ENCODE measurements at places on chromosomes 12 and 14.
A peak's percentile ranks its signal among the peaks of the same experiment; 100 is the strongest.

- DNase-seq: no peak
Observed at GRCh38 chr14:72539661-72540315, 354.1 kb downstream of the DPF3 start.

- no peak for DNase-seq
Observed at GRCh38 chr14:104366931-104367865, 212.4 kb upstream of the C14orf180 start.

DNA sequence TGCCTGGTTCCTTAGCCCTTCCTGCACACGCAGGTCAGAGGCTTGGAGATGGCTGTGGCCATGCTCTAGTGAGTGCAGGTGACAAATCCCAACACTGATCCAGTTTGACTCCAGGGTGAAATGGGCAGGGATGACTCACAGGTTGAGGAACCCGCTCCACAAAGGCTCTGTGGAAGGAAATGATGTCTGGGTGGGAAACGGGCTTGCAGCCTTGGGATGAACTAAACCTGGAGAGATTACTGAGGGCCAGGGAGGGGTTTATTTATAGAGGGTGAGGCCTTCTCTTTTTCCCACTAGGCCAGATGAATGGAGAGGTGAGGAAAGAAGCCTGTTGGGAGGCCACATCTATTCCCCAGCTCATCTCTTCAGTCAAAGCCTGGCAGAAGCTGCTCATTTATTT lies 29.3 kb upstream of the EMP1 start:
- no peak for DNase-seq

DNA sequence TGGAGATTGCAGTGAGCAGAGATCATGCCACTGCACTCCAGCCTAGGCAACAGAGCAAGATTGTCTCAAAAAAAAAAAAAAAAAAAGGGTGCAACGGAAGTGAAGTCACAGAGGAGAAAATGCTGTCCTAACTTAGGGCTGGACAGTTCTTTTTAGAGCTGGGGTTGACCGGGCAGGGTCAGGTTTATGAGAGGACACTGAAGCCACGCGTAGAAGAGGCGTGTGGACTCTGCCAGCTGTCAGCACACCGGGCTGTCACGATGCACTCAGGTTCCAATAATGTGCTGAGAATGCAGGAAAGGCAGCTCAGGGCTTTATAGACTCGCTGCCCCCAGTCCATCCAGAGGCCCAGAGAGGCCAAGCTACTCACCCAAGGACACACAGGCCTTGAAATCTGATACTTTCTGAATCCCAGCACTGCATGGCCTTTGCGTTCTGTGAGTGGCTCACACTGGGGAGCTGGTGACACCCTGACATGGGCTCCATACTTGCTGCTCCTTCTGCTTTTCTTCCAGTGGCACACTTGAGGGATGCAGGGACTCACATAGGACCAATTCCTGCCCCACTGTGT lies 28.9 kb upstream of the SPPL3 start:
- DNase-seq: no peak

- DNase-seq: peak; percentile 39
Observed at GRCh38 chr12:67697967-67698366, 49.4 kb downstream of the DYRK2 start.

DNA sequence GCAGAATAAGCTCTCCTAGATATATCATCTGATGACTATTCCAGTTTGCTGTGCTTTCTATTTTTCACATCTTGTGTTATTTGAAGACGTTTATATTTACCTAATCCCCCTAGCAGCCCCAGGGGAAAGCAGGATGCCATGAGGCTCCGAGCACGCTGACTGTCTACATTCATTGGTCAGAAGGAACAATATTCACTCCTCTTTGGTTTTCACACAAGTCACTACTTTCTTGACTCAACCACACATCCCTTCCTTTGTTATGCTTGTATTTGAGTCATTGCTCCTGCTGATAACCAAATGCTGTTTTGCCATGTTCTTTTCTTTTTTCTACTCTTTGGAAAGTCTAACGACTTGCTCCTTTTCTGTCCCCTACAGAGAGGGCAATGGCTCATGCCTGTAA lies 86.5 kb upstream of the SLC38A2 start:
- DNase-seq: peak; percentile 39

DNA sequence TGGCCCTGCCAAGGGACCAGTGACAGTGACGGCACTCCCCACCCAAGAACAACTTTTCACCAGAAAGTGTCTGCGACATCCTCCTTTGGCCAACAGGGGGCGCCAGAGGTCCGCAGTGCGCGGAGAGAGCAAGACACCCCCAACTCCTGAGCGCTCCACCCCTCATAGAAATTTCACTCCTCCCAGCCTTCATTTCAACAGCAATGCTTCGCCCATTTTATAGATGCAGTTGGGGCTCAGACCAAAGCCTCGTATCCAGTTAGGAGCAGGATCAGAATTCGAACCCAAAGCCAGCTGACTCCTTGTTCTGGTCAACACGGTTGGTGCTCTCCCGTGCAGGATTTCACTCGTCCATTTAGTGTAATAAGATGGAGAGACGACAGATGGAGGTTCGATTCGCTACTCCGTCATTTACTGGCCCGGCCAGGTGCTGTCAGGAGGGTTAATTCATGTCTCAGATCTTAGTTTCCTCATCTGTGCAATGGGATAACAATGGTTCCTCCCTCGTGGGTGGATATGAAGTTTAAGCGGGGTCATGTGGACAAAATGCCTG lies 2.4 kb upstream of the POP5 start:
- peak; percentile 86 for DNase-seq

- no peak for DNase-seq
Observed at GRCh38 chr12:91357381-91357780, 174.8 kb upstream of the DCN start.

GRCh38 chr14:59086241-59086882 lies 102.1 kb upstream of the DAAM1 start:
- DNase-seq: no peak

DNA sequence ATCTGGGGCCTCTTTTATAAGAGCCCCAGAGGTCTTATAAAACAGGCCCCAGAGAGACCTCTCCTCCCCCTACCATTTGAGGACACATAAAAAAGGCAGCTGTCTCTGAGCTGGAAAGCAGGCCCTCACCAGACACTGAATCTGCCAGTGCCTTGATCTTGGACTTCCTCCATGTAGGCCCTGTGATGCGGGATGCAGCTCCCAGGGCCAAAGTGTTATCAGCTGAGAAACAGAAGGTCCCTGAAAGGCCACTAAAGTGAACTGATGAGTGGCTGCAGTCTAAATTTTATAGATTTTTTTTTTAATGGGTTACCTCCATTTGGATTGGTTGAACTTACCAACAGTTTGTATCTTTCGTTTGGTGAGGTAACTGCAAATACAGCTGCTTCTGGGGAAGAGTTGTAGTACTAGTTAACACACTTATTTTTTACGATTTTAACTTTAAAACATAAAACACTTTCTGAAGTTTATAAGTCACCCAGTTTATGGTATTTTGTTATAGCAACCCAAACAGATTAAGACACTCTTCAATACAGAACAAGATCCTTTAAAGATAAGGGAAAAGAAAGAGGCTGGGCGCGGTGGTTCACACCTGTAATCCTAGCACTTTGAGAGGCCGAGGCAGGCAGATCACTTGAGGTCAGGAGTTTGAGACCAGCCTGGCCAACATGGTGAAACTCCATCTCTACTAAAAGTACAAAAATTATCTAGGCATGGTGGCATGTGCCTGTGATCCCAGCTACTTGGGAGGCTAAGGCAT lies 5.6 kb upstream of the GUCY2C start:
- no peak for DNase-seq

GRCh38 chr12:48881686-48882314 lies 16.1 kb upstream of the RND1 start:
- no peak for DNase-seq

DNA sequence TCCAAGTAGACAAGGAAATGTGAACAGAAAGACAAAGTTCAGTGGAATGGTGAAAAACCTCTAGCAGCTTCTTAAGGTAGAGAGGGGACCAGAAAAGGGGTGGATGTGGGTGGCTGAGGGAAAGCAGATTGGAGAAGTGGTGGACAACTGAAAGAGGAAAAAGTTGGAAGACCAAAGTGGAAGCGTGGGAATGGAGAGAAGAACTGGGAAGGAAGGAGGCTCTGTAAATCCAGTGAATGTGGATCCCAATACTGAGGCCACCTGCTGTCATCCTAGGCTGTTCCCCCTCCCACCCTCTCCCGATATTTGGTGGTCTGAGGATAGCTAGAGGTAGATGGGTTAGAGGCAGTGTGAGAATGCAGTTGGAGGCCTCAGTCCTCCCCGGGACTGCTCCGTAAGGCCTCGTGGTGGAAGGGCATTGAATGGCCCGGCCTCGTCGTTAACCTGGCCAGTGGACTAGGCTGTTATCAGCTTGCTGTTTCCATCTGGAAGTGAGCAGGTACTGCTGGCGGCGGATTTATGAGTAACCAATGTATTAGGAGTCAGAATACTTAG lies 822 bp upstream of the POU6F1 start:
- no peak for DNase-seq

DNA sequence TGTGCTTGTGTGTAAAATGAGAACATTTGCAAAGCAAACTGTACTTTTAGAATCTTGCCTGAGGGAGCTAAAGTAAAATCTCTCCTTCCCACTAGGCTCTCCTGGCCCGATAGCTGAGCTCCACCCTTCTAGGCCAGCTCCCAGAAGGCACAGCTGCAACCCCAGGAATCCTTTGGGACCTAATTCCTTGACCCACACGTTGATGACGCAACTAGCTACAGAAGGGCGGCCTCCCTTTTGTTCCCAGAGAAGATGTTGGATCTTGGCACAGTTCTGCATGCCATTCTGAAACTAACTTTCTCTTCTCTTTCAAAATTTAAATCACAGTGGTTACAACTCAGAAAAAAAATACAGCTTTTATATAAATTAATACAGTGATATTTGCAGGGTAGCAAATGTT lies 268.1 kb downstream of the EGLN3 start:
- DNase-seq: peak; percentile 81

GRCh38 chr12:68559984-68560850 lies 50.5 kb upstream of the RAP1B start:
- DNase-seq: peak; percentile 27

DNA sequence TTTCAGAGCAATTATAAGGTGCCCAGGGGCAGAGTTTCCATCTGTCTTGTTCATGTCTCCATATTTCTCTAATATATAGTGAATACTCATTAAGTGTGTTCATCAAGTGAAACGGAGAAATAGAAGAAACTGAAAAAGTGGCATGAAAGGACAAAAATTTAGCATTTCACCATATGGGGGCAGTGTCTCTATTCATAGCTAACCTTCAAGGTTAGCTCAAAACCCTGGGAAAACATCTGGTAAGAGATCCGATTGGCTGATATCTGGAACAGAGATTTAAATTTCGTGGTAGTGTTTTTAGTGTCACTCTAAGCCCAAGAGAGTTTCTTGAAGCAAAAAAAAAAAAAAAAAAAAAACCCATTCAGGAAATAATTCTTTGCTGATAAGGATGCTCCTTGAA lies 367.5 kb downstream of the DAD1 start:
- no peak for DNase-seq

- DNase-seq: no peak
Observed at GRCh38 chr14:38309522-38310277, 53.8 kb upstream of the CLEC14A start.

- peak; percentile 36 for DNase-seq
Observed at GRCh38 chr12:644818-645552, 18.3 kb downstream of the NINJ2 start.

Data from AG20443 (cell line).